ENCODE measurements at places on chromosomes 7 and 10.

GRCh38 chr10:6328699-6329423, 126.1 kb downstream of the PFKFB3 start:
- no peak for DNase-seq

DNA sequence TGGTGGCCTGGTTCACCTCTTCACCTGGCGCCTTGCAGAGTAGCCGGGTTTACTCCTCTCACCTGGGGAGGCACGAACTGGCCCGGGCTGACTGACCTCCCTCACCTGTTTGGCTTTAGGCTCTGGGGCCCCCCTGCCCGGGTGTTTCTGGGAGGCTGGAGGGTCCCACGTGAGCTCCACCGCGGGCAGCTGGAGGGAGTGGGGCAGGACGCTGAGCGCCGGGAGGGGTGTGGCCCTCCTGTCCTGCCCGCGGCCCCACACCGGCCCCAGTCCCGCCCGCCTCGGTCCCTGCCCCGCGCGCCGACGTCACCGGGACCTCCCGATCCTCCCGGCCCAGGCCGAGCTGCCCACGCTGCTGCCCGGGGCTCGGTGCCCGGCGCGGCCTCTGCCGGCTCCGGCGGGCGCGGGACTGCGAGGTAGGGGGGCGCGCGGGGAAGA, at the start of gene AMZ1:
Gene AMZ1 (plus strand): TSS at position 322 of the 438 bp plus-strand sequence. CDS start 12,250 bp downstream, outside the sequence.
- DNase-seq = no peak

- no peak for DNase-seq
Observed at GRCh38 chr10:3672220-3672619, 112.8 kb downstream of the KLF6 start.

DNA sequence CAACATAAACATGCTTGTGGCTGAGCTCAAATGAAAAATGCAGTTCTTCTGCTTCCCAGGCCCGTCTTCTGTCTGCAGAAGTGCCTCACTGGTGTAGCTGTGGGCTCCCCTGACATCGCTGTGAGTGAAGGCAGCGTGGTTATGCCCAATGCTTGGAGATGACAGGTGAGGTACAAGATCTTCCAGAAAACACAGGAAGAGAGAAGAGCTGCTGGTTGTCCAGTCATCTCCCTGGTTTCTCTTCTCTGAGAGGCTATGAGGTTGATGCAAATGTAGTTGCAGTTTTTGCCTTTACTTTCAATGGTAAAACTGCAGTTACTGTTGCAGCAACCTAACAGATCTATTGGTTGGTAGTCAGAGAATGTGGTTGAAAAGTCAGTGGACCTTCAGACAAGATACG, 223.6 kb downstream of the GATA3 start:
- no peak for DNase-seq
